ENCODE measurements at places on chromosomes 16 and 17. TPM values are rescaled to one million over a fixed set of nuclear protein-coding genes. Genes with fewer than 3 reads are reported as not detected.

DNA sequence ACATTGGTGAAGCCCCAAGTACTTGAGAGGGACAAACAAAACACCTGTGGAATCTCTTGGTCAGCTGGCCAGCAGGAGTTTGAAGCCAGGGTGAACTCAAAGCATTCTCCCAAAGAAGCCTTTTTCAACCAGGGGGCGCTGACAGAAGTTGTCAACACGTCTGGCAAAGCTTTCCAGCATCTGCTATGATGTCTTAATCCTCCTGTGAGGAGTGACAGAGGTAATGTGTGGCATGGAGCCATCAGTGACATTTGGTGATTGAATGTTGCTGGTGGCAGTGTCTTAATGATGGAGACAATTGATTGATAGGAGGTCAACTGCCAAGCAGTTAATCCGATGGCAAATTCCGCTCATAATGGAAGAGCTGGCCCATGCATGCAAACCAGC is 257.6 kb upstream of the HSBP1 start:
- H3K4me3 ChIP-seq, result no peak overlapping the region
- no peaks in the 10 kb centered on the region for H3K4me1 ChIP-seq
- no peak for DNase-seq
- H3K36me3 ChIP-seq, result no peaks in the 10 kb centered on the region

DNA sequence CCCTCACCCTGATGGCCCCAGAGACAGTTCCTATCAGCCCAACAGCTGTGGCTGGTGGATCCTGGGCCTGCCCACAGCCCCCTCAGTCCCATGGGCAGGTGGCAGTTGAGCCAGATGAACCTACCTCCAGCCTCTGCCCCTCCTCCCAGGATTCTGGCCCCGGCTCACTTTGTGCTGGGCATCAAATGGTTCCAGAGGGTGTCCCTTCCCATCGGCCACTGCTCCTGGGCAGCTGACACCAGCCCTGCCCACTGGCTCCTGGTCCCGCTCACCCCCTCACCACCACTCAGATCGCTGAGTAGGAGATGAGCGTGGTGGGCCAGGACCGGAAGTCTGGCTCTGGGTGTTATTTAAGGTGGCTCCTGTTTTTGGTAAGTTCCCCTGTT is 2.0 kb downstream of the TTYH2 start:
- peaks cover 4% of the 10 kb centered on the region for H3K36me3 ChIP-seq
- DNase-seq, result no peak
- no peak overlapping the region for H3K27ac ChIP-seq
- no peaks in the 10 kb centered on the region for H3K27me3 ChIP-seq

- no peak for DNase-seq
- no peaks in the 10 kb centered on the region for H3K27me3 ChIP-seq
- no peak overlapping the region for H3K4me3 ChIP-seq
Observed at GRCh38 chr16:20359997-20360396, 7.5 kb upstream of the UMOD start.

Gene AOC3
- not detected for polyA plus RNA-seq

Gene SEPTIN12
- not detected for polyA plus RNA-seq
